T-helper 17 cell (primary cell): ENCODE measurements at places on chromosomes 4 and X.
A peak's percentile ranks its signal among the peaks of the same experiment; 100 is the strongest.

GRCh38 chr4:183618681-183619080 is 40.3 kb downstream of the RWDD4 start:
- no peak for DNase-seq

DNA sequence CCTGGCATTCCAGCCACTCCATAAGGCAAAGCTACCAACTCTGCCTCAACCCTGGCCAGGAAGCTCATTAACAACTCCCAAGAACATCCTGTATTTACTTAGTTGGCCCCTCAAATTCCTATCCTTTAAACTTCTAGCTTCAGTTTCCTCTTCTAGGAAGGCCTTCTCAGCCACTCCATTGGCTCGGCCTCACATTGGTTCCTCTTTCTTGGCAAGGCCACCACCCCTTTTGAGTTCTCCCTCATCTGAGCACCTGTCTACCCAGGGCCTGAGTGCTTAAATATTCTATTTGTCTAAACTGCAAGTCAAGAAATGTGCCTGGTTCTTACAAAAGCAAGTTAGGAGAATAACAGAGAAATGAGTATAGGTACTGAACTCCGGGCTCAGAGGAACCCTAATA is 10.0 kb downstream of the SMC1A start:
- no peak for DNase-seq

DNA sequence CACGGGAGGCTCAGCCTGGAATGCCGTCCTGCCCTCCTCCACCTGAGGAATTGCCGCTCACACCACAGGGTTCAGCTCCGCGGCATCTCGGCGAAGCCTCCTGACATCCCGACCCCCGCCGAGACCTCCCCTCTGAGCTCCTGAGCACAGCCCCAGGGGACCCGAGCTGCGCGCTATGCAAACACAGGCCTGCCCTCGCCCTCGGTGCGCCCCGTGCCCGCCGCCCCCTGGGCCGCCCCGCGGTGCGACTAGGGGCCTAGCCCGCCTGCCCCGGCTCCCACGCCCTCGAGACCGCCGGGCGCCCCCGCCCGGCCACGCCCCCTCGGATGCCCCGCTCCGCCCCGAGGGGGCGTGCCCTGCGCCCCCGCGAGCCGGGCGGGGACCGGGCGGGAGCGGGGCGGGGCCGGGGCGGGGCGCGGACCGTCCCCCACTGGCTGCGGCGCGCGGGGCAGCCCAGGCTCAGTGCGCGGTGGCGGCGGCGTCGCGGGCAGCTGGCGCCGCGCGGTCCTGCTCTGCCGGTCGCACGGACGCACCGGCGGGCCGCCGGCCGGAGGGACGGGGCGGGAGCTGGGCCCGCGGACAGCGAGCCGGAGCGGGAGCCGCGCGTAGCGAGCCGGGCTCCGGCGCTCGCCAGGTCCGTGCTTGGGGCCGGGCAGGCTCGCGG is at the start of gene FGFR3:
FGFR3 (plus strand) TSS at position 462 of the 664 bp plus-strand sequence. CDS start 642 bp downstream, outside the sequence.
- peak; percentile 48 for DNase-seq

GRCh38 chr4:103757631-103758030 is 37.8 kb upstream of the TACR3 start:
- DNase-seq = no peak

DNA sequence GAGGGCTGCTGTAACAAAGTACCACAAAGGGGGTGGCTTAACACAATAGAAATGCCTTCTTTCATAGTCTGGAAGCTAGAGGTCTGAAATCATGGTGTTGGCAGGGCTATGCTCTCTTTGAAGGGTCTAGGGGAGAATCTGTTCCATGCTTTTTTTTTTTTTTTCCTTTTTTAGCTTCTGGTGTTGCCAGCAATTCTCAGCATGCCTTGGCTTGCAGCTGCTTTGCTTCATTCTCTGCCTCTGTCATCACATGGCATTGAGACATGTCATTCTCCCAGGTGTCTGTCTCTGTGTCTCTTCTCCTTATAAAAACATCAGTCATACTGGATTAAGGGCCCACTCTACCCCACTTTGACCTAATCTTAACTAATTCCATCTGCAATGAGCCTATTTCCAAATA is 78.6 kb upstream of the BOD1L1 start:
- no peak for DNase-seq

- DNase-seq = no peak
Measured at GRCh38 chrX:118356154-118356701, 10.3 kb downstream of the WDR44 start.

DNA sequence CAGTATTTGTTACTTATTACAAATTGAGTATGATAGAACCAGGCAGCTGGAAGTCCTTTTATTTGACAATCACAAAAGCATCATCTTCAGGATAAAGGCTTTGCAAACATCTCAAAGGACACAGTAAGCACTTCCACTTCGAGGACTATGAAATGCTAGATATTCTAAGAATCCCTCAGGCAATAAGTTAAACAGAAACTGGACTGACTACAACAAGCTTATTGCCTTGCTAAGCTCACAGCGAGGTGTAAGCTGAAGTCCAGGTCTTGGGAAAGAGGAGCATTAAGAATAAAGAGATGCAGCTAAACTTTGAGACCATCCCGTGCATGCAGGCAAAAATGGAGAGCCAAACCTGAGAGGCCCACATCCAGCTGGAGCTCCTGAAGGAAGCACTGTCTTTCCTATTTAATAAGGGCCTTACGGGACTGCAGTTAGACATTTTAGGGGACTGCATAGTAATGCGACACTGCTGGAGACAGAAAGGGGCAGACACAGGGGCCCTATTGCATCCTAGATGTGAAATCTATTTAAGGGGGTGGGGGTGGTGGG is 38.7 kb downstream of the DCHS2 start:
- no peak for DNase-seq

- no peak for DNase-seq
Measured at GRCh38 chrX:16258882-16259281, 91.6 kb downstream of the MAGEB17 start.

DNA sequence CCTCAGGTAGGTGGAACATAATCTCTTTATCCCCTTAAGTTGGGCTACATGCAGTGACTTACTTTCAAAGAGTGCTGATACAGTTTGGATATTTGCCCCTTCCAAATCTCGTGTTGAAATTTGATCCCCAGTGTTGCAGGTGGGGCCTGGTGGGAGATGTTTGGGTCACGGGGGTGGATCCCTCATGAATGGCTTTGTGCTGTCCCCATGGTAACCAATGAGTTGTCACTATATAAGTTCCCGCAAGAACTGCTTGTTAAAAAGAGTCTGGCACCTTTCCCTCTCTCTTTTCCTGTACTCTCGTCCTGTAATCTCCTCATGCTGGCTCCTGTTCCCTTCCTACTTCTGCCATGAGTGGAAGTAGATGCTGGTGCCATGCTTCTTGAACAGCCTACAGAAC is 71.3 kb downstream of the GLRA3 start:
- DNase-seq = no peak

- DNase-seq = no peak
Measured at GRCh38 chr4:139242511-139243051, 37.4 kb downstream of the MGARP start.

DNA sequence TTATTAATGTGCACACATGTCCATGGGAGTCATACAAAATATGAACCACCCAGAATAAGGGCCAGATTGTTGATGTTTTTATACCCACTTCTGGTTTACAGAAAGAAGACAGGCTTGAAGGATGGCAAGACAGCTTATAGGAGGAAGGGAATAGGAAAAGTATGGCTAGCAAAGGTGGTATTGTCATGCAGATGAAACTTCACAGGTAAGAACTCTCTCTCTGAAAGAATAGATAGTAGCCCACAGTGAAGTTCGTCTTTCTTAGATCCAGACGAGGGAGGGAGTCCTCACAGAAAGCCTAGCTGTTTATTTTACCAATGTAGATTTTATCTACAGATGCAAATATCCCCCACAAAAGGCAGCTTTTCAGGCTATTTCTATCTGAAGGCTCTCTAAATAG is 43.7 kb upstream of the SPIN4 start:
- DNase-seq = no peak
